ENCODE measurements at places on chromosomes 4 and X.

DNA sequence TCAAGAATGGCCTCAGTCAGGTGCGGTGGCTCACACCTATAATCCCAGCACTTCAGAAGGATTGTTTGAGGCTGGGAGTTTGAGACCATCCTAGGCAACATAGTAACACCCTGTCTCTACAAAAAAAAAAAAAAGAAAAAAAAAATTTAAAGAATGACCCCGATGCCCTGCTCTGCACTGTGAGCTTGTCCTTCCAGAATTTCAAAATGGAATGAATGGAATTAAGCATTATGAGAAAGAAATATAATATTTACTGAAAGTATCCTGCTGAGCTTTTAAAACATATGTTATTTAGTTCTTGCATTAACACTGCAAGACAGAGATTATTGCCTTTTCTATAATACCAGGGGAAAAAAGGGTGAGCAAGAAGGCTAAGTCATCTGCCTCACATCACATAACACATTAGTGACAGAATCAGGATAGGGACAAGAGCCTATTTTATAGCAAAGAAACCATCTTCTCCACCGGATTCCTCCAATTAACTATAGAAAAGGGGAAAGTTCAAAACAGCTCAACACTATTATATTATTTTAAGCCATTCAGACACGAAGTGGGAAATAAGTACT lies 41.9 kb upstream of the GAB1 start:
- DNase-seq, result no peak

- no peak for DNase-seq
Observed at GRCh38 chr4:37465845-37466244, 220.3 kb downstream of the RELL1 start.

DNA sequence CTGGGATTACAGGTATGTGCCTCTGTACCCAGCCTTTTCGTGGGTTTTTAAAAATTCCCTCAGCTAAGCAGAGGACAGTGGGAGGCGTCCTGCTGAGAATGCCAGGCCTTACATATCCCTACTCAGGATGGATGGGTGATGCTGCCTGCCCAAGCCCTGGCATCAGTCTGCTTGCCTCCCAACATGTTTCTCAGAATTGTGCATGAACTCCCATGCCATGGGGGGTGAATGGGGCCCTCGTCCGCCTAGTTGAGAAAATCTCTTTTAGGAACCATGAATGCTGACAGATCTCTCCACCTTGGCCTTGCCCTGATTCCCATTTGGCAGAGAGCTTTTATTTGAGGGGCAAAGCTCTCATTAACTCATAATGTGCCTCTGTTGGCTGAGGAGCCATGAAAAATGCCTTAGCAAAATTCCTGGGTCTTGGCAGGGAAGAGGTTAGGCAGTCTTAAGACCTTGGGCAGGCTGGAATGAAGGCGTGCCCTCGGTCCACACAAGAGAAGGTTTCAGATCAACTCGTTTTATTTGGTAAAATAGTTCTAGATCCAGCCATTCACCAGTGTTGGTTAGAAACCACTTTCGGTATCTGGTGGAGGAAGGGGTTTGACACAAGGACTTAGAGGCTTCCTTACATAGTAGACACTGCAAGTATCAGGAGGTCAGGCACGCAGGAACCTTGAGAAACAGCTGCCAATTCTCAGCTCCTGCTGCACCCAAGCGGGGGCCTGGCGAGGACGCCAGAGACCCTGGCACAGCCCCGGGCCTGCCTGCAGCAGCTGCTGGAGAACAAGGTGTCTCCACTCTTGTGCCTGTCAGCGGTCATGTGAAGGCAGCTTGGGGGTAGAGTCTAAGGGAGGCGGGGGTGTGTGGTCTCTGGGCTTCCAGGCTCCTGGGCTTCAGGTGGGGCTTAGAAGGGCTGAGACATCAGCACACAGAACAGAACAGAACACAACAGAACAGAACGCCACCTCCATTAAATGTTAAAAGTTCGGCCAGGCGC lies 192.8 kb upstream of the PSAPL1 start:
- DNase-seq, result no peak

DNA sequence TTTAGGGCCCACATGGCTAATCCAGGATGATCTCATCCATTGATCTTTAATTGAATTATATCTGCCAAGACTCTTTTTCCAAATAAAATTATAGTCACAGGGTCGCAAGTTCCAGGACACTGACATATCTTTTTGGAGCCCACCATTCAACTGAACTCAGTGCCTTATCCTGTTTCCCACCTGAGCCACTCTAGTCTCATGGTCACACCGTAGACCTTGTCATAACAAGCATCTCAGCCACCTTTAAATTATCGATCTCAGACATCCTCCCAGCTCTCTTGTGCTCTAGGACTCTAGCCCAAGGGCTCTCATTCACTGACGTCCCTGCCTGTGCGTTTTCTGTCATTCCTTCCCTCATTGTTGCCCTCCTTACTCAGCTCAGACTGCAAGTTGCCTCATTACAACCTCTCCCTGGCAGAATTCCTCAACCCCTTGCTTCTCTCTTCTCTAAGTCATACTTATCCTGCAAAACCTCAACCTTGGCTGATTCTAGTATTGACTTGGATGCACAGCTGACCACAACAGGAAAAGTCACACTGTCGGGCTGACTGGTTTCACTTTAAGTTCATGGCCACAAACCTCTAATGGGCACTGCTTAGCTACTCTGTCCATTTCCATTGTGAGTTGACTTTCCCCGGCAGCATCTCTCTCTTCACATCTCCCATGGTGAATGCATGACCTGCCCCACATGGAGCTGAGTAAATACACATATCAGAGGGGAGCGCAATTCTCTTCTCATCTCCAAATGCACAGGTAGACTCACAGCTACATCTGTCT lies 91.0 kb upstream of the TRIM2 start:
- no peak for DNase-seq

- no peak for DNase-seq
Observed at GRCh38 chrX:32397562-32398216, 813.7 kb downstream of the DMD start.

DNA sequence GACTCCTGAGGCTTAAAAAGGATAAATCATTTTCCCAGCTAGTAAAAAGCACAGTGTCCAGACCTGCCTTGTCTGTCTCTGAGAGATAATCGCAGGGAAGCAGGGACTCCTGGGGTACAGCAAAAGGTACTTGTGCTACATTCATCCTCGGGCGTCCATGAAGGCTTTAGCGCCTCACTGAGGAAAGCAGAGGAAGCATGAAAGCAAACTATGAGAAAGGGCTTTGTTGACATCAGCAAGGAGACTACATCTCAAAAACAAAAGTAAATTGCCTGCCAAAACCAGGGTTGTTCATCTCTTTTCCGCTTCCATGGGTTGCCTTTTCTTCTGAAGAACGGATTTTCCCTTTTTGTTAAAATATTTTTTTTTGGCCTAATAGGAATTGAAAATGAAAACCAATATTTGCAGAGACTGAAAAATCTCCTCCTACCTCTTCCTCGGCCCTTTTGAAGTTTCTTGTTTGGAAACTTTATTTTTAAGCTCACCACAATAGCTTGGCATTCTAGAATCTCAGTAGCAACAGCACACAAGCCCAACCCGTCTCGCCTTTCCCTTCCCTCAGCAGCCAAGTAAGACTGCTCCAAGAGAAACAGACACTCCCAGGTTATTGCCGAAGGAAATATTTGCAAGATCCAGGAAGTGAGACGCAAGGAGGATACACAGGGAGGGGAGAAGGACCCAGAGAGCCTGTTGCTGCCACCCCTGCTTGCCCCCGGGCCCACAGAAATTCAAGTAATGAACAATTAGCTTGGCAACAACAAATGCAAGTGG lies 148.3 kb upstream of the DGKK start:
- DNase-seq, result no peak

GRCh38 chr4:67680581-67681222 lies 20.3 kb downstream of the UBA6 start:
- no peak for DNase-seq

DNA sequence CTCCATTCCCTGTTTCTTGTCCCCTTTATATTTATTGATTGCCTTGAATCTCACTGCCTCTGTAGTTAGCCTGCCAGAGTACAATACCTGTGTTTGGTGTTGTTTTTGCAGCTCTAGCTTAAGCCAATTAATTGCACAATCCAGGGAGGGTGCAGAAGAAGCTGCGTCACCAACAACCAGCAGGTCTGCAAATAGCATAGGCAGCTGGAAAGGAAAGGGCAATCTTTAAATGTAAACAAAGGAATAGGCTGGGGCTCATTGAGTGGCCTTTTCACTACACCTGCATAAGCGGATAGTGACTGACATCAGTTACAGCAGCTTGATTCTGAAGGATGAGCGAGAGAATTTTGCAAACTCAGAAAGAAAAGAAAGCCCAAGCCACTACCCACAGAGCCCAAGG lies 106.8 kb upstream of the RAI2 start:
- peak; percentile 5 for DNase-seq

DNA sequence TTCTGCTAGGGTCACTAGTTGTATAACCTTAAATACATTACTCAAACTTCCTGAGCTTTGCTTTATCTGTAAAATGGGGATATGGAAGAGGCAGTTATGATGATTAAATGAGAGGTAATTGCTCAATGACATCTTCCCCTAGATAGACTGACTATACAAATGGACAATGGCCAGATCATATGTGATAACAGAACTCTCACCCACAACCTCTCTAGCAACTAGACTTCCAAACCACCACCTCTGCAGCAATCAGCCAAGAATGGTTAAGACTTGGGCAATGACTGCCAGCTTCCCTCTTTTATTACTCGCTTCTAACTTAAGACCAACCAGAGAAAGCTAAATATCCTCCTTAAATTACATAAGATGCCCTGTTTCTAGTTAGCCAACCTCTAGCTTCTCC lies 2.9 kb upstream of the SEPSECS start:
- no peak for DNase-seq

DNA sequence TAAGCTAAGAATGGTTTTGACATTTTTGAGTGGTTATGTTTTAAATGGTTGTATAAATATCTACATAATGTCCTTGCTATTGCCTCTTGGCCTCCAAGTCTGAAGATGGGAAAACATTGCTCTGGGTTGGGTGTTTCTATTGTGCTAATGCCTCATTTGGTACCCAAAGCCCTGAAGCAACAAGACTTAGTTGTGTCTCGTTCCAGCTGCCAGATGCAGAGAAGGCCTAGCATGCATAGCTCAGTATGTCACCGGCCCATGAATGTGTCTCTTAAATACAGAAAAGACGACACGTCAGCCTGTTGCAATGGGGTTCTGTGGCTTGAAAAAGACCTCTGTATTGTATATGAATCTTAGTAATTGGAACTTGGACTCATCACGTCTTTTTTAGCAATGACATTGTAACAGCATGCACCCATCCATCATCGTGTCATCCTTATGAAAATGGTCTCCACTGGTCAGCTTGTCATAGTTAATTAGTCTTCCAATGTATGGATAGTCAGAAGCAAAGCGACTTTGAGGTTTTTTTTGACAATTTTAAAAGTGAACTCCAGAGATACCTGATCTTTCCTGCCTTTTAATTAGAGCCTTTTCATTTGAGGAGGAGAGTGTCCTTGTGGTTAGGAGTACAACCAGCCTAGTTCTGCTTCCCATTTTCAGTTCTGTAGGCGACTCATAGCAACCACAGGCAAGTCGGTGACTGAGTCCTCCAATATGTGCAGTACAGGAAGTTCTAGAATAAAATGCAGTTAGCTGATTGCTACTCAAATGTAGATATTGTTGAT lies 126.4 kb upstream of the GATB start:
- no peak for DNase-seq

- DNase-seq, result no peak
Observed at GRCh38 chr4:177066746-177067145, 242.9 kb upstream of the NEIL3 start.

DNA sequence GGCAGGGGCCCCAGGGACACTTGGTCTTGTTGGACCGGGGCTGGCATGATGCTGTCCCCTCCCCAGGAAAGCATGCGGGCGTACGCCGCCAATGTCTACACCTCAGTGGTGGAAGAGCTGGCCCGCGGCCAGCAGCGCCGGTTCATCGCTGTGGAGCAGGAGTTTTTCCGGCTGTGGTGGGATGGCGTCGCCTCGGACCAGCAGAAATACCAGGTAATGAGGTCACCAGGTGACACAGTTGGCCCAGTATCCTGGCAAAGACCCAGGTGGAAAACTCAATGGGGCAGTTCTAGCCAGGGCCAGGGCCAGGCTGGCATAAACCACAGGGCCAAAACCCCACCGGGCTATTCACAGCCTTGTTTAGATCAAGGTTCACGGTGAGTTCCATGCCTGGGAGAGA lies 1.5 kb downstream of the MAN2B2 start:
- DNase-seq, result no peak

GRCh38 chr4:108940149-108940548 lies 177.3 kb upstream of the ETNPPL start:
- DNase-seq, result peak; percentile 9

DNA sequence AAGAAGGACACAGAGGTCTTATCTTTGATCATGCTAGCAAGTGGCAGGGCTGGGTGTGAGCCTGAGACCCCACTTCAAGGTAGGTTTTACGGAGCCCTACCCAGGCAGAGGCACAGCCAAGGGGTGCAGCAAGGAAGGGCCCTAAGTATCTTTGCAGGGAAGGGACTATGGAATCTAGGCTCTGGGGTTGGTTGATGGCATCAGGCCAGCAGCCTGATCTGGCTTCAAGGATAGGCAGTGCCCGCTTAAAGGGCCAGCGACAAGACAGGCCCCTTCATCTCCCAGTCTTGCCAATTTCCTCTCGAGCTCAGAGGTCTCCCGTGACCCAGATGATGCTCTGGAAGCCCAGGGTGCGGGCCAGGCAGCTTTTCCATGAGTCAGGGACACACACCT lies 5.8 kb downstream of the ABLIM2 start:
- DNase-seq, result no peak

GRCh38 chr4:42786350-42787078 lies 106.0 kb upstream of the GRXCR1 start:
- peak; percentile 57 for DNase-seq

GRCh38 chr4:8872402-8873291 lies 1.0 kb upstream of the HMX1 start:
- no peak for DNase-seq

DNA sequence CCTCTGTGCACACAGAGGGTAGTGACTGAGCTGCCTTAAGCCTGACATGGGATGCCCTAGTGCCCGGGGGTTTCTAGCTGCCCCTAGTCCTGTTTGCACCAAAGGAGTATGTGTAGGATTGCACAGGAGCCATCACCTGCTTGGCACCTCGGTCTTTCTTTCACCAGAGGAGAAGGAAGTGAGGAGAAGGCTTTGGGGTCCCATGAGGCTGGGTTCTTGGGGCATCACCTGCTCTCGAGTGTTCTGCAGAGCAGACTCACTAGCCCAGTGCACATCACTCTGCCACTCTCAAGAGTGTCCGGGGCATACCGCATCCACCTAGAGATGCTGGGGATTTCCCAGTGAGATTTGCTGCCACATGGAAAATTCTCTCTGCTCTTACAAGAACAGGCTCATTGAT lies 40.5 kb upstream of the GPR78 start:
- DNase-seq, result no peak

- no peak for DNase-seq
Observed at GRCh38 chr4:8198206-8198905, 734 bp upstream of the SH3TC1 start.

DNA sequence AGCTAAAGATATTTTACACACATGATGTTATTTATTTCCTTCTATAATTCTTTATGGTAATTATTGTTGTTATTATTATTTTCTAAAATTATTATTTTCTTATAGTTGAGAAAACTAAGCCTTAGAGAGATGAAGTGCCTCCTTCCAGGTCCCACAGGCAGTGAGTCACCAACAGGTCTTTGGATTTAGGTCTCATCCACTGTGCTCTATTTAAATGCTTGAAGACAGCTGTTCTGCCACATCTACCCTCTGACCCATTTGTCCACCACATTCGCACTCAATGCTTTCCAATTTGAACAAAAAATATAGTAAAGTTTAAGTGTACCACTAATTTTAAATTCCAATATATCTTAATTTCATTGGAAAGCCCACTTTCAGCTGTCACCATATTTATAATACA lies 566.4 kb downstream of the PPARGC1A start:
- DNase-seq, result no peak

- DNase-seq, result no peak
Observed at GRCh38 chrX:13285229-13285628, 34.6 kb downstream of the ATXN3L start.

GRCh38 chrX:113274791-113275190 lies 434.2 kb upstream of the AMOT start:
- no peak for DNase-seq
